ENCODE measurements at places on chromosomes 12 and 14.
A peak's percentile ranks its signal among the peaks of the same experiment; 100 is the strongest.

- no peak overlapping the region for H3K27ac ChIP-seq
- no peak for DNase-seq
- peaks cover 12% of the 10 kb centered on the region for H3K36me3 ChIP-seq
- H3K4me3 ChIP-seq: no peak overlapping the region
- no peaks in the 10 kb centered on the region for H3K27me3 ChIP-seq
- H3K4me1 ChIP-seq: peaks cover 41% of the 10 kb centered on the region
Observed at GRCh38 chr12:123996581-123996980, 23.6 kb downstream of the ZNF664 start.

GRCh38 chr12:108582978-108583770 lies 14.7 kb downstream of the TMEM119 start:
- H3K4me1 ChIP-seq: peaks cover 6% of the 10 kb centered on the region
- DNase-seq: no peak
- H3K27ac ChIP-seq: no peak overlapping the region
- H3K36me3 ChIP-seq: peaks cover 5% of the 10 kb centered on the region
- H3K4me3 ChIP-seq: no peak overlapping the region

- no peaks in the 10 kb centered on the region for H3K4me1 ChIP-seq
- no peak for DNase-seq
- no peak overlapping the region for H3K27ac ChIP-seq
- no peak overlapping the region for H3K4me3 ChIP-seq
- H3K27me3 ChIP-seq: no peaks in the 10 kb centered on the region
- no peaks in the 10 kb centered on the region for H3K36me3 ChIP-seq
Observed at GRCh38 chr14:88078525-88078924, 73.6 kb downstream of the GPR65 start.

- no peaks in the 10 kb centered on the region for H3K4me1 ChIP-seq
- DNase-seq: no peak
- no peaks in the 10 kb centered on the region for H3K36me3 ChIP-seq
- no peaks in the 10 kb centered on the region for H3K27me3 ChIP-seq
- no peak overlapping the region for H3K4me3 ChIP-seq
Observed at GRCh38 chr12:86234316-86234855, 21.8 kb downstream of the MGAT4C start.

GRCh38 chr14:32077081-32078022 lies at the start of gene ARHGAP5:
Gene ARHGAP5 (plus strand): TSS chr14:32077304. CDS start chr14:32090670, 13,366 bp downstream.
- H3K4me1 ChIP-seq: peaks cover 36% of the 10 kb centered on the region
- DNase-seq: peak; percentile 48
- no peaks in the 10 kb centered on the region for H3K27me3 ChIP-seq
- peaks cover 11% of the 10 kb centered on the region for H3K36me3 ChIP-seq

- H3K27me3 ChIP-seq: no peaks in the 10 kb centered on the region
- H3K4me3 ChIP-seq: no peak overlapping the region
- no peak overlapping the region for H3K27ac ChIP-seq
- H3K4me1 ChIP-seq: no peaks in the 10 kb centered on the region
Observed at GRCh38 chr14:28098856-28099255, 667.7 kb upstream of the FOXG1 start.

DNA sequence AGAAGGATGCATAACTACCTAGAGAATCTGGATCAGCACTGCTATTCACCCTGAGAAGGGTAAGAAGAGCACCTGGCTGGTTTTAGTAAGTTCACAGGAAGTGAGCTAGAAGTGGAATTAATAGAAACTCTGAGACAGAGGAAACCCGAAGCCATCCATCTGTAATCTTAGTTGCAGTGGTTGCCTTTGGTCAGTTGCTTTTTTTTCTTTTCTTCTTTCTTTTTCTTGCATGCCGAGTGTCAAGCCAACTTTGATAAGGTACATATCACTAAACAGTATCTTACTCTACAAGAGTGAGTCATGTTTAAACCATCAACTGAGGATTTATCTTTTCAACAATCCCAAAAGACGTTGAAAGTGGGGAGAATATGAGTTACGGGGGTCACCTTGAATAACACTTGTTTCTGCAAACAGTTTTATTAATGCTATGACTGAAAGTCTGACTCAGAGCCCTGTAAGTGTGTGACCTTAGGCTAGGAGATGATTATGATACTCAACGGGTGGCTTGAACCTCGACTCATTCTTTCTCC lies 26.7 kb downstream of the C12orf75 start:
- H3K4me3 ChIP-seq: peak overlapping the region; percentile 10
- no peak for DNase-seq
- H3K36me3 ChIP-seq: peaks cover 11% of the 10 kb centered on the region
- peak overlapping the region; percentile 72 for H3K27ac ChIP-seq

GRCh38 chr12:20549108-20549719 lies 145.9 kb upstream of the SLCO1C1 start:
- H3K36me3 ChIP-seq: no peaks in the 10 kb centered on the region
- no peak overlapping the region for H3K27ac ChIP-seq
- no peaks in the 10 kb centered on the region for H3K4me1 ChIP-seq

DNA sequence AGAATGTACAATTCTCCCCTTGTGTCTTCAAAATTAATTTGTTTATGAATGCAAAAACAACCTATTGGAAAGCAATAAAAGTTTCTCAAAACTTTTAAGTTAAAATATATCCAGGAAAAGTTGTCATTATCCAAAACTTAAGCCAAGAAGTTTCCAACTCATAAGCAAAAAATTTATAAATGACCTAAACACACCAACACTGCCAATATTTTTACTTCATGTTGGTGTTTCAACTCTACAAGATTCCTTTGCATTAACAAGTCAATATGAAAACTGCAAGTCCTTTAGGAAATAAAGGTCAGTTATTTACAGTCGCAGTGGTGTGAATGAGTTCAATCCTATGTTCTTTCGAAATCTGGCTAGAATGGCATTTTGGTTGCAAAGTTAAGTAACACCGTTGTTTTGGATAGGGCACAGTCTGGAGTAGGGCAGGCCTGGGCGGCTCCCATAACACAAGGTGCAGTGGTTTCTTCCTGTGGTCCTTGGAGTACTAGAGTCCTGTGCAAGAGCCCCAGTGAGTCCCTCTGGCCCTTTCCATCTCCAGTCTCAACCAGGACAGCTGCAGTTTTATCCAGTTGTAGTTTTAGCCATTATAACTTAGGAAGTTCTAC lies 151.4 kb downstream of the MED13L start:
- H3K36me3 ChIP-seq: no peaks in the 10 kb centered on the region
- H3K4me1 ChIP-seq: peaks cover 52% of the 10 kb centered on the region
- no peak overlapping the region for H3K27ac ChIP-seq
- H3K4me3 ChIP-seq: no peak overlapping the region
- no peaks in the 10 kb centered on the region for H3K27me3 ChIP-seq

DNA sequence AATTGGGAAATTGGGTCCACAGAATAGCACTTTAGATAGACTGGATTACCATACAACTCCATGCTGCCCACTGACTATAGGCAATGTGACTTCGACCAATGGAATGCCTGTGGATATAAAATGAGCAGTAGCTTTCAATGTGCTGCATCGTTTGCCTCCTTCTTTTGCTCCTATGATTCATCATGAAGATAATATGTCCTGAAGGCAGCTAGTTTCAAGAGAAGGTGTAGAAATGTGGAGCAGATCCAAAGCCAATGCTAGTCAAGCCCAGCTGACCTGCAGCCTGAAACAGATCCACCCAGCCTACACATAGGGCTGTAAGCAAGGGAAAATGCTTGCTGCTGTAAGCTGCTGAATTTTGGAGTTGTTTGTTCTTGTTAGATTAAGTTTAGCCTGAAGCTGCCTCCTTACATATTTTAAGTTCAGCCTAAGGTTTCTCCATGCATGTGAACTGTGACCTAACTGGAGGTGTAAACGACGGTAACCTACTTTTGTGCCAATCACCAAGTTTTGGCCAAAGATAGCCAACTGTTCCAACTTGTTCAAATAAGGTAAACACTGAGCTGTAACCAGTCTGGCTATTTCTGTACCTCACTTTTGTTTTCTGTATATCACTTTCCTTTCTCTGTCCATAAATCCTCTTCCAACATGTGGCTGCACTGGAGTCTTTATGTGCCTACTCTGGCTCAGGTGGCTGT lies 169.1 kb upstream of the AVPR1A start:
- H3K4me3 ChIP-seq: no peak overlapping the region
- DNase-seq: no peak
- H3K4me1 ChIP-seq: no peaks in the 10 kb centered on the region
- H3K36me3 ChIP-seq: no peaks in the 10 kb centered on the region
- H3K27ac ChIP-seq: no peak overlapping the region

DNA sequence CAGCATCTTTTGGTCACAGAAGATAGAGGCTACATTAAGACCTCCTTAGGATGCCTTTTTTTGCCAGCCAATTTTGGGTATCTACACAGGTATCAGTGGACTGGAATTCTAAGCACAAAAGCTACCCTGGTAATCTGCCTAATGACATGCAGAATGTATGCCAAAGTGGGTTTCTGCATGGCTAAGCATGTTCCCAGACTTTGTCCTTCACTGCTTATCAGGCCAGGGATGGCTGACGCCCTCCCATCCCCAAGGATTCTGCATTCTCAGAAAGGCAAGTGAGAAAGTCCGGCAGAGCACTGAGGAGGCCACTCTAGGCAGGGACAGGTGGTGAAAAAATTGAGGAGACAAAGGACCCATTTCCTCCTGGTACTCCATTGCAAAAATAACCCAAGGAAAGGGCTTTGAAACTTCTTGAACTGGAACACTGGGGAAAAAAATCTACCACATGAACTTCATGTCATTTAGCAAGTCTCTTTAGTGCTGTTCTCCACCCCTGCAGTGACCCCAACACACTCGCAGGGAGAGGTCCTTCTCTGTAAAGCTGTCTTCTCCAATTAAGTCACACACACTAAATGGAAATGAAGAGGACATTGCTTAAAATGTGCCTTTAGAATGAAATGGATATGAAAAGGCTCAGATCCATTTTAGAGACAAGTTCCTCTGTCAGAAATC lies 91.7 kb upstream of the MAX start:
- no peak for DNase-seq
- no peaks in the 10 kb centered on the region for H3K4me1 ChIP-seq
- H3K27ac ChIP-seq: no peak overlapping the region
- H3K27me3 ChIP-seq: no peaks in the 10 kb centered on the region
- no peaks in the 10 kb centered on the region for H3K36me3 ChIP-seq

GRCh38 chr14:102630405-102630804 lies 38.0 kb downstream of the RCOR1 start:
- DNase-seq: no peak
- H3K4me3 ChIP-seq: no peak overlapping the region
- peaks cover 9% of the 10 kb centered on the region for H3K36me3 ChIP-seq
- no peak overlapping the region for H3K27ac ChIP-seq
- H3K4me1 ChIP-seq: peaks cover 27% of the 10 kb centered on the region

- no peak overlapping the region for H3K27ac ChIP-seq
- DNase-seq: no peak
- H3K4me1 ChIP-seq: peaks cover 39% of the 10 kb centered on the region
- H3K36me3 ChIP-seq: peaks cover 13% of the 10 kb centered on the region
Observed at GRCh38 chr14:76951166-76951565, 77.3 kb downstream of the IRF2BPL start.

DNA sequence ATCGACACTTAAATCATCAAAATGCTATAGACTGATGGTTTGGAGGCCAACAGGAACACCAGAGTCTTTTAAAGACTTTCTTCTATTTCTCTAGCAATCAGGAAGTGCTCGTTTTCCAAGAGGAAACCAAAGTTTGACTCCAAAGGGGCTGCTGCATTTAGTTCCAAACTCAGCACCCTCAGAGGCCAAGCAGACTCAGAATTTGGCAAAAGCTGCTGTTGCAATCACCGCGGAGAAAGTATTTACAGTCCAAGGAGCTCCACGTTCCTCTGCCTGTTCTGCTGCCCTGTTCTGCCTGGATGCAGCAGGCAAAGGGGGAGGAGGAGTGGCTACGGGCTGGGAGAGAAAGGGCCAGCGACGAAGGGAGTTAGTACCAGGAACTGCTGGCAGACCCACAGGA lies 325.1 kb downstream of the BCL11B start:
- H3K4me1 ChIP-seq: no peaks in the 10 kb centered on the region
- H3K36me3 ChIP-seq: no peaks in the 10 kb centered on the region
- no peak overlapping the region for H3K4me3 ChIP-seq
- H3K27ac ChIP-seq: no peak overlapping the region
- DNase-seq: no peak
- H3K27me3 ChIP-seq: no peaks in the 10 kb centered on the region

GRCh38 chr14:100810861-100811461 lies 15.0 kb upstream of the MEG3 start:
- no peaks in the 10 kb centered on the region for H3K4me1 ChIP-seq
- no peak overlapping the region for H3K4me3 ChIP-seq
- no peaks in the 10 kb centered on the region for H3K36me3 ChIP-seq
- no peak for DNase-seq
- H3K27me3 ChIP-seq: peaks cover 44% of the 10 kb centered on the region
- no peak overlapping the region for H3K27ac ChIP-seq

DNA sequence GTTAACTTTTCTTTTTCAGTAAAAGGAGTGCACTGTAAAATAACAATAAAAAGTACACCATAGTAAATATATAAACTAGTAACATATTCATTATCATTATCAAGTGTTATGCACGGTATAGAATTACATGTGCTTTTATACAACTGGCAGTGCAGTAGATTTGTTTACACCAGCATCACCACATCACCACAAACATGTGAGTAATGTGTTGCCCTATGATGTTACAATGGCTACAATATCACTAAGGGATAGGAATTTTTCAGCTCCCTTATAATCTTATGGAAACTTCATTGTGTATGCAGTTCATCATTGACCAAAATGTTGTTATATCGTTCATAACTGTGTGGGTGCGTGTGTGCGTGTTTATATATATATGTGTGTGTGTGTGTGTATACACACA lies 23.5 kb upstream of the NEDD1 start:
- H3K36me3 ChIP-seq: no peaks in the 10 kb centered on the region
- no peak overlapping the region for H3K4me3 ChIP-seq
- H3K27ac ChIP-seq: no peak overlapping the region
- no peak for DNase-seq

- H3K27me3 ChIP-seq: no peaks in the 10 kb centered on the region
- no peak overlapping the region for H3K4me3 ChIP-seq
- no peak overlapping the region for H3K27ac ChIP-seq
- no peak for DNase-seq
Observed at GRCh38 chr14:70468731-70469130, 16.8 kb downstream of the ADAM21 start.

DNA sequence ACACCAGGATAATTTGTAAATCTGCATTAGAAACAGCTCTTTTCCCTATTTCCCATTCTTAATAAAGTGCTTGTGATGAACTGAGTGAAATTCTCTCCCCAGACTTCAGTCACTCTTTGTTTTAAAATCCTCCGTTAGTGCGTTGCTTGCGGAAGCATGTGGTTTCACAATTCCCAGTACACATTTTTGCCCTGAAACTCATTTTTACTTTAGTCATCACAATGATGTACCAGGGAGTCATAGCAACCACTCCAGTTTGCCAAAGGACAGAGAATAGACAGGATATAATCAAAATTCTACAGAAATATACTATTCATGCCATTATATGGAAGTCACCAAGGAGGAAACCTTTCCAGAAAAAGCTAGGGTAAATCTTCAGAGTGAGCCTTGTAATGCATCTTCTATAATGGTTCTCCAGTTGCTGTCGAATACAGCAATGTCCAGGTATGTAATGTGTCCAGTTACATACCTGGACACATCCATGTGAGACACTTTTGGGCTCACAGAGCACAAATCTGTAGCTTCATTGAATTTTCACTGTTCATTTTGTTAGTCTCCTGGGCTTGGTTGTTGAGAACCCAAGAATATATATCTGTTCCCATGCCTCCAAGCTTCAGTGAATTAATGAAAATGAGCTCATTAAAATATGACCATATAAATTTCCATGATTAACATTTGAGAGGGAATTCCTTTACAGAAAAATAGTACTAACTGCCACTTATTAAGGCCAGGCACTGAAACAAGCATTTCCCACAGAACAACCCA lies 57.8 kb downstream of the GPR135 start:
- H3K27ac ChIP-seq: no peak overlapping the region
- H3K27me3 ChIP-seq: peaks cover 73% of the 10 kb centered on the region
- no peak overlapping the region for H3K4me3 ChIP-seq
- H3K36me3 ChIP-seq: no peaks in the 10 kb centered on the region
- DNase-seq: no peak
- no peaks in the 10 kb centered on the region for H3K4me1 ChIP-seq
